CD4-positive, alpha-beta T cell treated with Interferon alpha-2 for 1 hour (primary cell): ENCODE measurements at places on chromosomes 3 and 15.

GRCh38 chr3:141477224-141477623 lies 9.6 kb upstream of the RASA2 start:
- no peak for DNase-seq

GRCh38 chr15:29734917-29735572 lies 87.2 kb downstream of the TJP1 start:
- DNase-seq = no peak

GRCh38 chr15:25208735-25209134 lies 230.1 kb downstream of the UBE3A start:
- DNase-seq = no peak

DNA sequence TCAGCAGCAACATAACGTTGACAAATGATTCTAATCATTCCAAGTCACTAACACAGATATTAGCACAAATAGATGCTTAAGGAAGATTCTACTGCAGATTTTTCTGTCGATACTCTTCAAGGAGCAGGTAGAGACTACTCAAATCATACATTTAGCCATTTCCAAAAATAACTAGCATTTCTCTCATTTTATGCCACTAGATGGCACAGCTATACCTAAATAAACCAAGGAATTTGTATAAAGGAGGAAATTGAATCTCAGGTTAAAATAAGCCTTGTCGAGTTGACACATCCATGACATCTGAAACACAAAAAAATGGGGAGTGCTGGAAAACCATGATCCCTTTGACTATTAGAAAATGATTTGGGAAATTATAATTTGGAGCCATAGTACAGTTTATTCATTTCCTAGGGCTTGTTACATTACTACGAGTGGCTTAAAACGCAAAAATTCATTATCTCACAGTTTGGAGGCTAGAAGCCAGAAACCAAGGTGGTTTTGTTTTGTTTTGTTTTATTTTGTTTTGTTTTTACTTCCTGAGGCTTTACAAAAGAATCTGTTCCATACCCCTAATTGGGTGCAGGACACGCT lies 59.5 kb upstream of the STRIT1 start:
- DNase-seq = peak; percentile 12

GRCh38 chr3:143576568-143577270 lies 271.5 kb downstream of the SLC9A9 start:
- DNase-seq = no peak

- no peak for DNase-seq
Observed at GRCh38 chr3:14793126-14793857, 25.5 kb upstream of the FGD5 start.

DNA sequence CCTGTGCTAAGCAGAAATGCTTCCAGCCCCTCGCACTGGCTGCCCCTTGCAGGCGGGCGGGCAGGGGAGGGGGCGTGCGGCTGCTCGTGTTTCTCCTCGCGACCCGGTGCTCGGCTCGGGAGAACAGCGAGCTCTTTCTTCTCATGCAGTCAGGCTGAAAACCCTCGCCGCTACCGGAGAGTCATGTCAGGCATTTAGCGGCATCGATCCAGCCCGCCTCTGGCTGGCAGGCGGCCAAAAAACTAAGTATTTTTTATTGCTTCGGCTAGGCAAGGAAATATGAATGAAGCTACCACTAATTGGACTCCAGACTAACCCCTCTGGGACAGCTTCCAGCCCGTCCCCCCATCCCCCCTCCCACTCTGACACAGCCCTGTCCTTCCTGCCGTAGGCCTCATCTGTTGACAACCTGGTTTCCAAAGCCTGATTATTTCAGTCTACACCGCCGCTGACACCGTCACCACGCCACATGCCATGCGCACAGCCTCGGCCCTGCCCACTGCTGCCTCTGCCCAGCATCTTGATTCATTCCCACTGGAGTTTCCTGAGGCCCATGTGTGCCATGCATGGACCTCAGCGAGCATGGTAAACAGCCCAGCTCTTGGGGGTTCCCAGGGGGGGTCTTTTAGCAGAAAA lies 35.3 kb downstream of the TLE3 start:
- no peak for DNase-seq

DNA sequence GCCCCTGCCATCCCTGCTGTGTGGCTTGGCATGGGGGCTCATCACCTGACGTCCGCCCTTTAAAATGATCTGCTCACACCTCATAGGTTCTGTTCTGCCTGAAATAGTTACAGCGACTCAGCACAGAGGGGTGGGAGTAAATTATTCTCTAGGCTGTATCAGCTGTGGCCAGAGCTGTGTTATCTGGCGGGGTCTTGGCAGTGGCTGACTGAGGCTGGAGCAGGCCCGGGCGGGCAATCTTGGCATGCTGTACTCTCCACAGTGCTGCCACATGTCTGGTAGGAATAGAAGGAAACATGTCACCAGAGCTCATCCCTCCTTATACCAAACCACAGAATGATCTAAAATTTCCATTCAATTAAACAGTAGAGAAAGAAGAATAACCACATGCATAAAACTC lies 499.9 kb upstream of the LMCD1 start:
- DNase-seq = no peak

- peak; percentile 72 for DNase-seq
Observed at GRCh38 chr3:51389423-51390183, 1.5 kb upstream of the RBM15B start.

DNA sequence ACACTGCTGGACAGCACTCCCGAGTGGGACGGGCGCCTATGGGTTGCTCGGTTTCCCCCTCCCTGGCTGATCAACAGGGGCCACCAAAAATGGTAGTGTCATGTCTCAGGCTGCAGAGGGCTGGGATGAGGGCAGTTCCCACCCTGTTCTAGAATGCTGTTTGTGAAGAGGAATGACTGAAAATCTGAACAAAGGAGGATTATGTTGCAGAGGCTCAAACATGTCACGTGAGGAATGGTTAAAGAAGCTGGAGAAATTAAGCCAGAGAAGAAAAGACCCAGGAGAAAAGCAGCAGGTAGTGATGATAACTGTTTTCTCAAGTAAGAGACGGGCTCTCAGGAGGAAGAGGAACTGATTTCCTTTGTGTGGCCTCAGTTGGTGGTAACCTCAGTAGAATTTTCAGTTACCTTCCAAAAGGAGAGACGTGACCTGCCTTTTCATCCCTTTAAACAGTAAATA lies 10.4 kb downstream of the SPG21 start:
- DNase-seq = no peak

DNA sequence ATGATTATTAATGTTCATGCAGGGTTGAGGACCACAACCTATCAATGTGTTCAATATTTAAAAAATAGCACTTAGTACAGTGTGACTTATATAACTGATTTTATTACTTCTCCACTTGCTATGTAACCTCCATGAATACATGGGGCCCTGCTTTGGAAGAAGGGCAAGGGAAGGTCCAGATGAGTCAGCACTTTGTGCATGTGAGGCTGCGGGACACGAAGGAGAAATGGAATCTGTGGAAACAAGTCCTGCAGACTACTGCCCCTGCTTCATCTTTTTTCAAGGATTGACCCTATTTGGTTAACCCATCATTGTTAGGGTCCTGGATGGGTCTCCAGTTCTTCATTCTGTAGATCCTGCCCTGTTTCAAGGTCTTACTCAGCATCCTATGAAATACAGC lies 1.6 kb downstream of the NXPE3 start:
- no peak for DNase-seq

DNA sequence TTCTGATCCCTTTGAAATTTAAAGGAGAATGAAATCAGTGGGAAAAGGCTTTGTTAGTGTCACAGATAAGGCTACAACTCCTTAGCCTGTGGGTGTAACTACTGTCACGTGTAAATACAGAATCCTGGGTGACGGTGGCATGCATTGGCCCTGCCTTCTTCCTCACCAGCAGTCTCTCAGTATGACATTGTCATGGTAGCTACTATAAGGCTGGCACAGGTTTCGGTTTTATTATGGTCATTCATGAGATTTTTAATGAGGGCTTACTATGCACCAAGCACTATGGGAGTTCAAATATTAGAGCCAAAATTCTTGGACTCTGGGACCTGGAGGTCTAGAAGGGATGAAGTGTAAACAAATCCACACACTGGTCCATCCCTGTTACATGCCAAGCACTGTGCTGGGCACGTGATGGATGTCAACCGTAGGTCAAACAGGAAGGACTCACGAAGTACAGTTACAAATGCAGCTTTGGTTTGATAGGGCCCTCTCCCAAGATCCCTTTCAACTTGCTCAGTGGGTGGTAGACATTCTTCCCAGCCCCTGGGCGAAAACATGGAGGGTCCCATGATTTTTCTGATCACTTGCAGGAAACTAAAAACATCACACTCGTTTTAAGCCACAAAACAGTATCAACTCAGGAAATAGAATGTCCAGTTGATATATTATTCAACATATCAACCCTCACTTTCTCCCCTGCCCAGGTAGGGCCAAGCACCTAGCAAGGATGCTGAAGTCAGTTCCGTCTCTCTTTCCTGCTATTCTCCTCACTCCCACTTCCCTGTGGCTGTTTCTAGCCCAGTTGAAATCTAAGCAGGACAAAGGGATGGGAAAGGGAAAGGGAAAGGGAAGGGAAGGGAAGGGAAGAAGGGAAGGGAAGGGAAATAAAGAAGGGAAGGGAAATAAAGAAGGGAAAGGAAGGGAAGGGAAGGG lies 25.3 kb downstream of the BFSP2 start:
- no peak for DNase-seq

DNA sequence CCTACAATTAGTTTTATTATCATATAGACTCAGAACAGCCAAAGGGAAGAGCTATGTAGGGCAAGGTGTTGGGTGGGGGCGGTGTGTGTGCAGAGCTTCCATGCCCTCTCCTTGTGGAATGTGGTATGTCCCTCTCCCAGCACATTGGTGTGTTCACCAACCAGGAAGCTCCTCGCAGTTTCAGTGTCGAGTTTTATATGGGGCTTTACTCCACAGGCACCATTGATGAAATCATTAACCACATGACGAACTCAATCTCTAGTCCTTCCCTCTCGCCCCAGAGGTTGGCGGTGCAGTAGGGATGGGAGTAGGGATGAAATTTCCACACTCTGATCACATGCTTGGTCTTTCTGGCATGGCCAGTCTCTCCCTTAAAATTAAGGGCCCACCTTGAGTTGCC lies 13.6 kb upstream of the SRP14 start:
- no peak for DNase-seq

GRCh38 chr3:127336101-127336500 lies 48.3 kb upstream of the PRR20G start:
- DNase-seq = no peak

- DNase-seq = no peak
Observed at GRCh38 chr15:42364529-42364928, 5.2 kb downstream of the CAPN3 start.

DNA sequence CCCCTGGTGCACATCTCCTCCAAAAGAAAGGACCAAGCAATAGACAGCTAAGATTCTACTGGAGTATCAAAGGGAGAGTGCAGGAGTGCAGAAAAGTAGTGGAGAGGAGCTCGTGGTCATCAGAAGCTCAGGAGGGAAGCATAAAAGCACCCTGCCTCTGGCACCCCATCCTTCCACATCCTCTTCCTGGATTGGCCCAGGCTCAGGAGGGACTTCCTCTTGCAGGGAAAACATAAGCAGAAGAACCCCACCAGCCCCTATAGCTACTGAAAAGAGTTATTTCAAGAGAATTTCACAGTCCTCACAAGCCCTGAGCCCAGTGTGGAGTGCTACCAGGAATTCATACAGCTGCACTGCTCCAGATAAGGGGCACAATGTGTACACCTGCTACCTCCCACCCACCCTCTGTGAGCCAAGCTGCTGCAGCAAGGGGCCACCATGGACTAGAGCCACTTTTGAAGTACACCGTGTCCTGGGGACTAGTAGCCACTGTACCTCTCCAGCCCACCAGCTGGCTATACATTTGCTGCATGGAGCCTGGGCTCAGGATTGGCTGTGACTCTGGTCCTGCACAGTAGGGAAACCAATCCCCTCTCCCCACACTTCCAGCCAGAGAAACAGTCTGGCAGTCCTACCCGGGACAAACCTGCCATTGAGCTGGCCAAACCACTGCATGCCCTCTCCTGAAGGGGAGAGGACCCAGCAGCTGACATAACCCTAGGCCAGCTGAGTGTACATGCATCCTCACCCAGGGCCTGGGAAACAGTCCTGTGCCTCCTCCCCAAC lies 43.0 kb downstream of the CD200R1 start:
- no peak for DNase-seq

DNA sequence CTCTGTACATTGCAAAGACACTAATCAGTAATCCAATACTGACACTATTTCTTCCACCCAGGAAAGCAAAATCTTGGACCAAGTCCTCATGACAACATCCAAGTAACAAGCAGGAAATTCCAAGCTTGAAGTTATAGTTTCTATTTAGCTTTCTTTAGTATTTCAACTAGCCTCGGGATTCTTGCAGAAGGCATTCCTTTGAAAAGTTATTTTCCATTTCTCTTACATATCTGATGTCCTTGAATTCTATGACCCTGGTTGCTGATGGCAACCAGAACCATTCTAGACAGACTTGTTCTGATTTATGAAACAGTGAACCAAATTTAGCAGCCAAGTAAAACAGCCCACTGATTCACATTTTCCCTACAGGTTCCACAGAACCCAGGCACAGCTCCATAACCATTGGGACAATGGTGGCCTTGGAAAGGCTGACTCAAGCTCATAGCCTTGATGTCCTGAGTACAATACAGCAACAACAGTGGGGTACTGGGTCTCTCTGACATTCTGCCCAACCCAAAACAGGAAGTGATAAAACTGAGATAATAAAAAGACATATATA lies 26.5 kb downstream of the P3H2 start:
- no peak for DNase-seq

DNA sequence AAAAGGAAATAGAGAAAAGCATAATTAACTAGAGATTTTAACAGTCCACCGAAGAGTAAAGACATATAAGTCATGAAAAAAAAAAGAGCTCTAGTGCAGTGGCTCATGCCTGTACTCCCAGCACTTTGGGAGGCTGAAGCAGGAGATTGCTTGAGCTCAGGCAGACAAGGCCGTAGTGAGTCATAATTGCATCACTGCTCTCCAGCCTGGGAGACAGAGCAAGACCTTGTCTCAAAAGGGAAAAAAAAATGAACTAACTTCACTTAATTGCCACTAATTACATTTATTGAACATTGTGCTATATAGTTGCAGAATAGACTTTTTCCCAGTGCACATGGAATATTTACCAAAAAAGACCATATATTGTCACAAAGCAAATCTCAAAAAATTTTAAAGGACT lies 221.8 kb downstream of the CBLB start:
- DNase-seq = no peak

DNA sequence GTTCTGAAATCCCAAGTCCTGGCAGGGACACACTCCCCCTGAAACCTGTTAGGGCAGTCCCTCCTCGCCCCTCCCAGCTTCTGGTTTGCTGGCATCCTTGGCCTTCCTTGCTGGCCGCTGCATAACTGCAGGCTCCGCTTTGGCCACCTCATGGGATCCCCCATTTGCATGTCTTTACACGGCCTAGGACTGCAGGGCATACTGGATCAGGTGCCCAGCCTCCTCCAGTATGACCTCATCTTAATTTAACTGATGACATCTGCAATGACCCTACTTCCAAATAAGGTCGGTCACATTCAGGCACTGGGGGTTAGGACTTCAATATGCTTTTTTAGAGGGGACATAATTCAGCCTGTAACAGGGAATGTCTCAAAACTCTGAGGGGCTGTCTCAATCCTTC lies 173.3 kb downstream of the RAB11A start:
- no peak for DNase-seq
